ENCODE measurements at places on chromosomes 5 and 9.

DNA sequence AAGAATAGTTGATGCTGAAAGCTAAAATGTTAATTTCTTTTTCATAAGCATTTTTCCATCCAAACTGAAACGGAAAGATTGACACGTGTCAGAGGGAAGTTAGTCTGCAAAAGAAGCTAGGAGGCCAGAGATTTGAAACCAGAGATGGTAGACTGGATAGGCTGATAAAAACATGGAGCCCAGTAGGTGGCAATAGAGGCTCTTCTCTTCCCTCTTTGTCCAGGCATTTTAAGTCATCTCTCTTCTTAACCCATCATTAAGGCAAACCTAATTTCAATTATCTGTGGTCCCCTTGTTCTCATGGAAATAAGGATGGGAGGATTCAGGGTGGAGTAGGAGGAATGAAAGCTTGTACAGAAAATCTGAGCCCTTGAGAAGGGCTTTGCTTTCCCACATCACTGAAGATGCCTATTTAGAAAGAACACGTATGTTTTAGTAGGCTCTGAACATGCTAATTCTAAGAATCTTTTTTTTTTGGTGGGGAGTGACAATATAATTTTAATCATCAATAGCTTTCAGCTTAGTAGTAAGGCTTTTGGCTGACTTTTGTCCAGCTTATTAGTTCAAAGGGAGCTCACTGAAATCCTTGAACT lies 66.6 kb downstream of the ZNF474 start:
- DNase-seq: peak; percentile 25

DNA sequence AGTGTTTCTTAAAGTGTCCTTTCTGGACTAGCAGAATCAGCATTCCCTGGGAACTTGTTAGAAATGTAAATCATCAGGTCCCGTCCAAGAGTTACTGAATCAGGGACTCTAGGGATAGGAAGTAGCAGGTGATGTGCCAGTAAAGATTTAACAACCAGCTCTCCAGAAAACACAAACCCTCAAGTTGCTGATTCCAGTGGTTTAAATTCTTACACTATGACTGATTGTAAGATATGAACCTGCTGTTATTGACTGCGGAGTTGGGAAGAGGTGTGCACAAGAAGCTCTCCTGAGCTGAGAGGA lies 39.1 kb upstream of the BASP1 start:
- no peak for DNase-seq

GRCh38 chr5:126067404-126067803 lies 355.8 kb upstream of the GRAMD2B start:
- no peak for DNase-seq

DNA sequence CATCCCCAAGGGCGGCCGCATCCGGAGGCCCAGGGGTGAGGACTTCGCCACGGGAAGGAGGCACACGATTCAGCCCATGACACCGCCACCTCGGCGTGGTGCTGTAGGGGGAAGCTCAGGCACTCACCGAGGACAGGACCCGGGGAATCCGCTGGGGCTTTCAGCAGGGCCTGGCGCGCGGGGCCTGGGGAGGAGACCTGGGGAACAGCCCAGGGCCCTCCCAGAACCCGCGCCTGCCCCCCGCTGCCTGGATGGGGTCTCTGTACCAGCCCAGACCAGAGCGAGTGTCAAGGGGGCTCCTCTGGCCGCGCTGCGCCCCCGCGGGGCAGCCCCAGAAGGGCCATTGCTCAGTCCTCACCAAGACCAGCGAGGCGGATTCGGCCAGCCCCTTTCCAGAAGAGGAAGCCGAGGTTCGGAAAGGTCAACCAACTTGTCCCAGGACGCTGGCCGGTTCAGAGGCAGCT lies 12.8 kb downstream of the COL23A1 start:
- DNase-seq: no peak

GRCh38 chr5:134620634-134621033 lies 12.0 kb downstream of the SAR1B start:
- no peak for DNase-seq
